GM18507 (cell line): ENCODE measurements at places on chromosomes 2 and 18.

DNA sequence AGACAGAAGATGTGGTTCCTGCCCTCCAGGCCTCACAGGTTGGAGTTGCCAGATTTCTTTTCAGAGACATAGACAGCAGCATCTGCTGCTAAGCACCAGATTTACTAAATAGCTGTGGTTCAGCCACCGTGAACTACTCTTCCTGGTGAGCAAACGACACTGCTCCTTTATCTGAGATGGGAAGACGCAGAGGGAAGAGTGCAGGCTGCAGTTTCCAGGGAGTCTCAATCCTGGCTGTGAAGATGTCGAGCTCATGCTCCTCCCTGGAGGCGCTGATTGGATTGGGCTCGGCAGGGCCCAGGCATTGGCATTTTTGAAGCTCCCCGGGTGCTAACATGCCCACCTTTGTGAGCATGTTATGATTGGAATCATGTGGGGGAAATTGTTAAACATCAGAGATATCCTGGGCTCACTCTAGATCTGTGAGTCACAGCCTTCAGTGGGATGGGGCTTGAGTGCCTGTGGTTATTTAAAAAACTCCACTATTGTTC, 314.8 kb downstream of the TSN start:
- no peak for DNase-seq

DNA sequence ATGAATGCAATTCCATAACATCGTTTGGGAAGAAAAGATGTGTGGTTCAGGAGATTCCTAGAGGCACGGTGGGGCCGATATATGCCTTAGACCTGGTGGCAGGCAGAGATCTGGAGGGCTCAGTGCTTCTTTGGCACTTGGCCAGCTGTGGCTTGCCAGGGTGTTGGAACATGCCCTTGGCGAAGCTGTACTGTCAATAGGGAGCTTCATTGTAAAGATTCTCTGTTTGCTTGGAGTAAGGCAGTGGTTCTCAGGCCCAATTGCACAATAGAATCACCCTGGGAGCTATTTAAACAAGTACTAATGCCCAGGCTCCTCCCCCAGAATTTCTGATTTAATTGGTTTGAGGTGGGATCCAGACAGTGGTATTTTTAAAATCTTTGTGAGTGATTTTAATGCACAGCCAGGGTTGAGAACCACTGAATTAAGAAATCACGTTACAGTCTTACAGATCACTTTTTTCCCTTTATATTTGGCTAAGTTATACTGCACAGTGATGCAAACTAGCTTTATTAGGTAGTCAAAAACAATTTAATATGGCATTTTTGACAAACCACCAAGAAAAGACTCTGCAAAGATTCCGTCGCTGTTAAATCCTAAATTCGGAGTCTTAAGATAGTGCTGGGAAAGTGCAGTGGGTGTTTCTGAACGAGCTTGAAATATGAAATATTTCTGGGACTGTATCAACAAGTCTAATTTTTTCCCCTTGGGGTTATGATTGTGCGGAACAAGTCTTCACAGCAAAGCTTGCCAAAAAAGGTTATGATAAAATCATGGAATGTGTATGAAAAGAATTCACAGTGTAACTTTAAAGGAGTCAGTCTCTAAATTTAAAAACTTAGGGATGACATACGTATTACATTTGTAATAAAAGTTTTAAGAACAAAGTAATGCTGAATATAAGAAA, 78.0 kb downstream of the CRIM1 start:
- DNase-seq = no peak

DNA sequence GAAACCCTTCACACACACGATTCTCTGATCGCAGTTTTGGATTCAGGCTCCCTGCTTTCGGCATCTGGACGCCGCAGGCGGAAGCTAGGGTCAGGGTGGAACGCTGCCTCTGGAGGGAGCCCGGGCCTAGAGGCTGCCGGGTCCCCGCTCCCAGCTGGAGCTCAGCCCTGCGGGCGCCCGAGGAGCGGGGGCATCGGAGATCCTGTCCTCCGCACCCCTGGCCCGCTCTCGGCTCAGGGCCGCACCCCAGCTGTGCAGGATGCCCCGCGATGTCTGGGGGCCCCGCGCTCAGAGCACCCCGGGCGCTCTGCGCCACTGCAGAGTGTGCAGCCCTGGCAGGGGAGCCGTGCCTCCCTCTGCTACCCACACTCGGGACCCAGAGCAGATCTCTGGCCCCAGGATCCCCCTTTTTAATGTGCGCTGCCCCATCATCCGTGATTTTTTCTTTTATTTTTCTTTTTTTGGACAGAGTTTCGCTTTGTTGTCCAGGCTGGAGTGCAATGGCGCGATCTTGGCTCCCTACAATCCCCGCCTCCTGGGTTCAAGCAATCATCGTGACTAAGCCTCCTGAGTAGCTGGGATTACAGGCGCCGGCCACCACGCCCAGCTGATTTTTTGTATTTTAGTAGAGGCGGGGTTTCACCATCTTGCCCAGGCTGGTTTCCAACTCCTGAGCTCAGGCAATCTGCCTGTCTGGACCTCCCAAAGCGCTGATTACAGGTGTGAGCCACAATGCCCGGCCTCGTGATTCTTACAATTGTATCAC, 54.8 kb upstream of the TUBA3E start:
- DNase-seq = no peak

GRCh38 chr2:164760179-164760578, 81.4 kb downstream of the COBLL1 start:
- DNase-seq = no peak

GRCh38 chr2:177670791-177671535, 278.4 kb downstream of the AGPS start:
- DNase-seq = no peak

GRCh38 chr2:24894750-24895149, 25.3 kb downstream of the ADCY3 start:
- no peak for DNase-seq
